ENCODE measurements at places on chromosomes 16 and 17.

GRCh38 chr17:65936013-65936412, 255.9 kb downstream of the CEP112 start:
- DNase-seq, result no peak

- peak; percentile 42 for DNase-seq
Observed at GRCh38 chr17:41967141-41967920, 736 bp downstream of the CNP start.

DNA sequence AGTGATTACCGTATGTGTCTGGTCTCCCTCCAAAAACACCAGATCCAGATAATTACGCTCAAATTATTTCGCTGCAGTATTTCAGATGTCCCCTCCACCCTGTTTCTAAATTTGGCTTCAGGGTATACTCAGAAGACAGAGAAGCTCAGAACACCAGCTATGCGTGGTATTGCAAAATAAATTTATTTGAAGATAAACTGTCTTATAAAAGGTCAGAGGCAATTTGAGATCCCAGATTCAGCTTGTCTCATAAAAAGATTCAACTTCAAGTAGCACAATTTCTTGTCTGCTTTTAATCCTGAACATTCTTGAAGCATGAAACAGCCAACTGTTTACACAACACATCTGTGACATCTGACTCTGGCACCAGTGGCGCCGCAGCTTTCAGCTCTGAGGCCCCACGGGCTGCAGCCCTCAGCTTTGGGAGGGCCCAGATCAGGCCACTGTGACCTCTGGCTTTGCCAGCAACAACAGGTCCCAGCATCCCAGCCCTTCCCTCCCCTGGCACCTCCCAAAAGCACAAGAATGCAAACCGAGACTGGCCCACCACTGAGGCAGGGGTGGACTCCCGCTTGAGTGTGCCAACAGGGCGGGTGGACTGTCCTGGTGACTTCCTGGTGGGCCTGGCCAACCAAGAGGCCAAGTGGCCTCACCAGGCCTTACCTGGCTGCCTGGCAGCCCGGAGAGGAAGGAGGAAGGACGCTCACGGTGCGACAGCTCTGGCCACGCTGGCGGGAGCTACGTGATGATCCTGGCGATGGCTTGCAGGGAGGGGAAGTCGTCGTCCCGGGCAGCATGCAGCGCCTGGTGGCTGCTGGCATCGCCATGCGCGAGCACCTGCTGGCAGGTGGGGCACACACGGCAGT, 8.0 kb downstream of the SYNGR3 start:
- DNase-seq, result no peak

DNA sequence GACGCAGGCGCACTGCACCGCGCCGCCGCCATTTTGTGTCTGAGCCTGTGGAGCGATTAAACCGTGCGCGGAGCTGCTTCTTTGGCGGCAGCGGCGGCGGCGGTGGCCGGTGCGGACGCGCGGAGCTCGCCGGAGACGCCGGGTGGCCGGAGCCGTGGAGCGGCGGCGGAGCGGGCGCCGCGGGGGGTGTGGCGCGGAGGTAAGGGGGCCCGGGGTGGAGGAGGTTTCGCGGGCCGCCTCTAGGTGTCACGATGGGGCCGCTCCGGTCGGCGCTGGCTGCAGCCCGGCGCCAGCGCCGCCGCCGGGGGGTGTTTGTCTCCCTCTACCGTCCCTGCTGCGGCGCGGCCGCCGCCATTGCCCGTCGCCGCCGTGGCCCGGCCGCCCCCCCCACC, at the start of gene CTCF:
TSS of gene CTCF (plus strand) at position 1 of the 392 bp plus-strand sequence. CDS start 48,307 bp downstream, outside the sequence.
- no peak for DNase-seq

GRCh38 chr16:57801809-57802340, 416 bp downstream of the KIFC3 start:
- peak; percentile 64 for DNase-seq

DNA sequence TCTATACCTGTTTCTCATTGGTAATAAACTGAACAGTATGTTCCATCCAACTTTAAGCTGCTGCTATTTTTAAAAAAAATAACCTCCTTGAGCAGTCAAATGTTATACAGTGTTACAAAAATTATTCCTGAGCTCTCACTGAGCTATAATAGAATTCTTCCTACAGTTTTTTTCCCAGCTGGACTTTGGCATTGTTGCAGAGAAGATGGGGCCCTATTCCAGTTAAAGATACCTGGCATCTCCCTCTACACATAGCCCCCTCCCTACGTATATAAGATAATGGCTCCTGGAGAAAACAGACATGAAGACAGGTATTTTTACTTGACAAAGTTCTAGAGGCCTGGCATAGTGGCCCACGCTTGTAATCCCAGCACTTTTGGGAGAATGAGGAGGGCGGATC, 1.6 kb upstream of the COX6A2 start:
- no peak for DNase-seq

DNA sequence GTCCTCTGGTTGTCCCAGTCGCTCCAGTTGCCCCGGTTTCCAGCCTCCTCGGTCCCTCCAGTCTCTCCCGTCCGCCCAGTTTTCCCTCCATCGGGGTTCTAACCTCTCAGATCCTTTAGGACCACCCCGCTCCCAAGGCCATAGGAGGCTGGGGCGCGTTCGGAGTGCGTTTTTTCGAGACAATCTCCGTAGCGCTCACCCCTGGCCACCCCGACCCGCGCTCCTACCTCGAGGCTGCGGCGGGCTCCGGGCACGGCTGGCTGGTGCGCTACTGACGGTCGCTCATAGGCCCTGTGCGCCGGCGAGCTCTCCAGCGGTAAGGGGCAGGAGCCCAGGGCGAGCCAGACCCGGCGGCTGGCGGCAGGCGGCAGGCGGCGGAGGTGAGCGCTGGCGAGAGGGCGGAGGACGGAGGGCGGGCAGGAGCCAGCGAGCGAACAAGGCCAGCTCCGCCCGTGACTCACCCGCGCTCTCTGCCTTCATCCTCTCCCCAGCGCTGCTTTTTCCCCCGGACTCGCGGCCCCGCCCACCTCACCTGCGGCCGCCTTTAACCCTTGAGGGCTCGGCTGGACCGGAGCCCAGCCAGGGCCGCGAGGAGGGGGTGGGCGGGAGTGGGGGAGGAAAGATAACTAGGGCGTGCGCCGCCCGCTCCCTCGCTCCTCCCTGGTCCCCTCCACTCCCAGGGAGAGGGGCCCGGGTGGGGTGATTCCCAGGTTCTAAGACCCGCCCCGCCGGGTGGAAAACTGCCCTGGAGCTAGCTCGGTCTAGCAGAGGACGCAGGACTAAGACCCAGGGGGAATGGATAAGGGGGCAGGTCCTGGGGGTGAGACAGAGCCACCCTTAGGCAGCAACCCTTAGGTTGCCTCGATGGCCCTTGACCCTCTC, at the start of gene SP6:
TSS of gene SP6 (minus strand) at position 472 of the 882 bp plus-strand sequence. CDS start 2,734 bp downstream, outside the sequence.
- DNase-seq, result peak; percentile 53

DNA sequence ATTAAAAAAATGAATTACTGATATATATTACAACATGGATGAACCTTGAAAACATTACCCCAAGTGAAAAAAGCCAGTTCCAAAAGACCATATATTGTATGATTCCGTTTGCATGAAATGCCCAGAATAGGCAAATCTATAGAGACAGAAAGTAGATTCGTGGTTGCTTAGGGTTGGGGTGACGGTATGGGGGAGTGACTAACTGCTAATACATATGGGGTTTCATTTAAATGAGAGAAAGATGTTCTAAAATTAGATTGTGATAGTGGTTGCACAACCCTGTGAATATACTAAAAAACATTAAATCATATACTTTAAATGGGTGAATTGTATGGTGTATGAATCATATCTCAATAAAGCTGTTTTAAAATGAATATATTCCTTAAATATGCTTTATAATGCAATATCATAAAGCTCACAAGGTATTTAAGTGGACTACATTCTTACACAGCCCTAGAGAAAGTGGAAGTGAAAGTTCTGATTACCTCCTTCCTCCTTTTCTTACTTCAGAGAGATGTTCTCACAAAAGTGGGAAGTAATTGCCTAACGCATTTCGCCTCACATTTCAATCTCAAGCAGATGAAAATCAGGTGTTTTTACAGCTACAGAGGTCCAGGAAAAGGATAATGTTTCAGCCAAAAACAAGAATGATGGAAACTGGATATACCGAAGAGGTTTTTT, 142.7 kb upstream of the GNAO1 start:
- no peak for DNase-seq

DNA sequence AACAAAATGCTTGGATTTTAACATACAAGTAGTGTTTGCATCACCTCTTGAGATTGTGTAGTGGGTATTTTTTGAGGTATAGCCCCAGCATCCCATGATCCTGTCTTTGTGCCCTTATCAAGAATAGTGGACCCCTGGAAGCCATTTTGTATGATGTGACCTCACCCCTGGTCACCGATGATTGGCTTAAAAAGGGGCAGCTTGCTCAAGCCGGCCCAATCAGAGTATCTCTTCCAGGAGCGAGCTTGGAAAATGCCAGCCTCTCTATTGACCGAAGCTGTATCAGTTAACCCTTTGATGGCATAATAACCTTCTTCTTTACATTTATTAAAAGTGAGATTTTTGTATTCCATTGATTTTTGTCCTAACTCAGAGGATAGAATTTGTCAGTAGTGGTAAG, 55.5 kb upstream of the FAM20A start:
- DNase-seq, result no peak

DNA sequence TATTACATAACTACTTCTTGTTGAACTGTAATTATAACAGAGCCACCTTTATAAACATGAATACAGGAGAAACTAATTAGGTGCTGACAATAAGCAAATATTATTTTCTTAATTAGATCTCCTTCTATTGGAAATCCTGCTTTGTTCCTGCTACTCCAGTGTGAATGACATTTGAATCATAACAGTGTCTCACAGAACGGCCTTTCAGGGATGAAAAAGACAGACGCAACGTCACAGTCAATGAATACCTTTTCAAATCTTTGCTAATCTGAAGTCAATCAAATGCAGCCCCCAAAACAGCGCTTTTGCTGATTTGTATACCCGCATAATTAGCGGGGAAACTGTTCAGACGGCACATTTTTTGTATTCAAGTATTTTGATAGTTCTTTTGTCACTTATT, 240.4 kb upstream of the CDH8 start:
- DNase-seq, result no peak

GRCh38 chr17:30381340-30381659, 2.6 kb downstream of the CPD start:
- no peak for DNase-seq

DNA sequence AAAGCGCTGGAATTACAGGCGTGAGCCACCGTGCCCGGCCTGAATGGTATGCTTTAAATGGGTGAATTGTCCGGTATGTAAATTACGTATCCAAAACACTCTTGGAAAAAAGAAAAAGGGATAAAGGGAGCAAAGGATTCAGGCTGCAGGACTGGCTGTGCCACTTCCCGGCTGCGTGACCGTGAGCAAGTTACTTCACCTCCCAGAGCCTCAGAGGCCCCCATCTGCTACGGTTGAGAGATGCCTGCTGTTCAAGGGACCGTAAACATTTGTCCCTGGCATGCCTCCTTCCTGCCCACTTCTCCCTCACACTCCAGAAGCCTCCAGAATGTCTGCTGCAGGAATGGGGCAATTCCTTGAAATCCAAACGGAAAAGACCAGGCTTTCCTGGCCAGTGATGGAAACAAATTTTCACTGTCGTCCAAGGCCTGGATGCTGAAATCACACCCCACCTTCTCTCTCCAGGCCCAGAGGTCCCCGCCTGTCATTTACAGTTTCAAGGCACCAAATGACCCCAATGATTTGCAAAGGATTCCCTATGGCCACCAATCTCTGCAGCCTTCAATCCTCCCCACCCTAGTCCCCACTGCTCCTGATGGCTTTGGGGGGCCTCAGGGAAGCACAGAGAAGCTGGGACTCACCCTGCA, 22.9 kb upstream of the LITAF start:
- no peak for DNase-seq

DNA sequence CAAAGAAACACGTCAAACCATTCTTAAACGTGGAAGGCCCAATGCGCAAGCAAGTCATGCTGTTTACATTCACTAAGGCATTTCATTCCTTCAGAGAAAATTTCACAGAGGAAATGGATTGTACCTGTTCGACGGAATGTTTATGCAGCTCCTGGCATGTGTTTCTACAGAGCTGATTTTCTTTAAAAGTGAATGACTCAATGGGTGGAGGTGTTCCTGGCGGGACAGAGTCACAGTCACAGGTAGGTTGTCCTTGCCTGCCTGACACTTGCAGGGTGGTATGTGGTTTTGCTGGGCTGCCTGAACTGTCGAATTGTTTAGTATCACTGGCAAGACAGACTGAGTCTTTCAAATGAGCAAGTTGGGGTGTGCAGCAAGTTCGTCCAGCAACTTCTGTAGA, 11.6 kb downstream of the PALB2 start:
- DNase-seq, result no peak

DNA sequence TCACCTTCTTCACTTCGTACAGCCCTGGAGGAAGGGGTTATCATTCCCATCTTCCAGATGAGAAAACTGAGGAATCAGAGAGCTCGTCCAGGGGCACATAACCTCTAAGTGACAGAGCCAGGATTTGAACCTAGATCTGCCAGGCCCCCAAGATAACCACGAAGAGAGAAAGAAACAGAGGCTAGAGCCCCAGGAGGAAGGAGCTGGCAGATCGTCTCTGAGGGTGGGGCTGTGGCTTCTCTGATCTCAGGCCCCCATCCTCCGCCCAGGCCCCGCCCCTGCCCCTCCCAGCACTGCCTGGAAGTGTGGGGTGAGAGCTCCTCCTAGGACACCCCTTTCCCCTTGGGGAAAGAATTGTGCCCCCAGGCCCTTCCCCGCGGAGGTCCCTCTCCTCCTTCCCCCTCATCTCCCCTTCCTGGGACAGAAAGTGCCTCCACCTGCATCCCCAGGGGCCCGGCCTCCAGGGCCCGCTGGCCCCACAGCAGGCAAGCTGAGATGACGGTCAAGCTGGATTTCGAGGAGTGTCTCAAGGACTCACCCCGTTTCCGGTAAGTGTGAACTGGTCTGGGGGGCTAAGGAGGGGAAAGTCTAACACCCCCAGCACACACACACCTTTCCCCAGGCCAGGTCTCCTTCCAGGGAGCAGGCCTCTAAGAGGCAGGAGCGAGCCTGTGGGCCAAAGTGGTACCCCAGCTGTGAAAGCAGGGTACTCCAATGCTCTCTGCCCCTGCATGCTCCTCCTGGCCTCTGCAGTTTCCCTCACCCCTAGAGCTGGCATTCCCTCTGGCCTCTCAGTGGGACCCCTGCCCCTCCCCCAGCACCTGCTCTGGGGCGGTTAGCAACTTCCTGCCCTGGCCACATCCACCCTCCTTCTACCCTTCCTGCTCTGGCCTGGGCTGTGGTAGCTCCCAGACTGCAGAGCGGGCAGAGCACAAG, at the start of gene ACAP1:
TSS of gene ACAP1 (plus strand) at position 290 of the 936 bp plus-strand sequence. CDS start at position 496, 206 bp downstream.
- no peak for DNase-seq

GRCh38 chr17:50564916-50565315, 4.4 kb downstream of the CACNA1G start:
- DNase-seq, result peak; percentile 95

DNA sequence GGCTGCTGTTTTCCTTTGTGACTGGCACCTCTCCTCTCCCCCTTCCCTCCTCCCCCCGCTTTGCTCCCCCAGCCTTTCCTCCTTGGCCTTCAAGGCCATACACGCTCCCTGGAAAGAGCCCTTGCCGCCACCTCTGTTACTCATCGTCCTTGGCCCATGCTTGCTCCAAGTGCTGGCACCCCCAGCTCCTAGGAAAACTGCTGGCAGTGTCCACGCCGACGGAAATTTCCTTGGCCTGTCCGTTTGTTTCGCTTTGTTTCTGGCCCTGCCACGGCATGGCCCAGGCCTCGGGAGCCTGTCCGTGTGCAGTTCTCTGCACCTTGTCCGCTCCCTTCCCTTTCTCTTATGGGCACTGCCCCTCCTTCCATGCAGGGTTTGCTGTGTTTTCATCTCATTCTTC, 18.0 kb downstream of the CA5A start:
- DNase-seq, result peak; percentile 57

- no peak for DNase-seq
Observed at GRCh38 chr17:33009636-33010035, 18.0 kb downstream of the SPACA3 start.

- no peak for DNase-seq
Observed at GRCh38 chr17:45660474-45660873, 123.6 kb upstream of the CRHR1 start.

- no peak for DNase-seq
Observed at GRCh38 chr17:43841282-43841681, 5.7 kb upstream of the CD300LG start.

Data from left hindlimb (tissue), 1 donor.